ENCODE measurements at places on chromosomes 5 and 9. TPM values are rescaled to one million over a fixed set of nuclear protein-coding genes. Genes with fewer than 3 reads are reported as not detected.
A peak's percentile ranks its signal among the peaks of the same experiment; 100 is the strongest.

GRCh38 chr5:100609594-100609993 lies 74.4 kb downstream of the FAM174A start:
- no peak for DNase-seq

DNA sequence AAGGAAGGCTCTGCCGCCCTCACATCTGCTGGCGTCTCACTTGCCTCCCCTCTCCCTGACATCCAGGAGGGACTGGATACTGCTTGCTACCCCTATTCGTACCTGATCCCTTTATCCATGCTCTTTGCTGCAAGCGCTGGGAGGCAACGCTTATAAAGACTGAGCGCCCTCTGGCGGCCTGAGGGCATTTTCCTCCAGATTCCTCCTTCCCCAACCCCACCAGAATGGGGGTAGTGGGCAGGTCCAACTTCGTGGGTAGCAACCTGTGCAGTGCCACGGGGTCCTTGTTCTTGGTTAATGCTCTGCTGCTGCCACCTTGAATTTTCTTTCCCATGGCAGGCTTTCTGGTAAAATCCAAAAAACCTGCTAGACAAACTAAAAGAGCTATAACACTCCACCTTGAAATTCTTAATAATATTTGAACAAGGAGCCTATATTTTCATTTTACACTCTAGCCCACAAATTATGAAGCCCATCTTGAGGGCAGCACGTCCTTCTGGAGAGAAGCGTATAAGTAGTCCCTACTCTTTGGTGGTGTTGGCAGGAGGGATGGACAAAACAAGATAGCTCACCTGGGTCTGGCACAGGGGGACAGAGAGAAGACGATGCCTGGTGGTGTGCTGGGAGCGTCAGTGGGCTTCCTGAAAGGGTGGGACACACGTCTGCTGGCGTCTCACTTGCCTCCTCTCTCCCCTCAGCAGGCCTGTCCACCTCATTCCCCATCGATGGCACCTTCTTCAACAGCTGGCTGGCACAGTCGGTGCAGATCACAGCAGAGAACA lies 52.5 kb downstream of the JADE2 start:
- DNase-seq = peak; percentile 83

DNA sequence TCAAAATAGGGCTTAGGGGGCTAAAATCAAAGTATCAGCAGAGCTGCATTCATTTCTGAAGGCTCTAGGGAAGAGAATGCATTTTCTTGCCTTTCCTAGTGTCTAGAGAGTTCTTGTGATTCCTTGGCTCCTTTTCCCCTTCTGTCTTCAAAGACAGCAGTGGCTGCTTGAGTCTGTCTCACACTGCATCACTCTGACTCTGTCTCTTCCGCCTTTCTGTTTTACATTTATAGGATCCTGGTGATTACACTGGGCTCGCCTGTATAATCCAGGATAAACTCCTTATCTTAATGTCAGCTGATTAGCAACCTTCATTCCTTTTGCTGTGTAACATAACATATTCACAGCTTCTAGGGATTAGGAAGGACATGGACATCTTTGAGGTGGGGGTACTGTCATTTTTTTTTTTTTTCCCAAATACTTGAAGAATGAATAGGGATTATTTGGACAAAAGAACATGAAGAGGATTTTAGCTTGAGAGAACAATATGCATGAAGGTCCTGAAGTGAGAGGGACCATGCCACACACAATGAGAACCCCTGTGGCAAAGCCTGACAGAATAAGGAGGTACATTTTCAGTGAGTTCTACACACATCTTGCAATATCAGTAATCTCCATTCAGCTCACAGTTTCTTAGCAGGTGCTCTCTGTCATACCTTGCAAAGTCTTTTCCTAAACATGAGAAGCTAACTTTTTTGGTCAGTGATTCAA lies 267.6 kb downstream of the FAM170A start:
- DNase-seq = no peak

- DNase-seq = peak; percentile 74
Observed at GRCh38 chr5:181261320-181262049, 542 bp upstream of the TRIM52 start.

DNA sequence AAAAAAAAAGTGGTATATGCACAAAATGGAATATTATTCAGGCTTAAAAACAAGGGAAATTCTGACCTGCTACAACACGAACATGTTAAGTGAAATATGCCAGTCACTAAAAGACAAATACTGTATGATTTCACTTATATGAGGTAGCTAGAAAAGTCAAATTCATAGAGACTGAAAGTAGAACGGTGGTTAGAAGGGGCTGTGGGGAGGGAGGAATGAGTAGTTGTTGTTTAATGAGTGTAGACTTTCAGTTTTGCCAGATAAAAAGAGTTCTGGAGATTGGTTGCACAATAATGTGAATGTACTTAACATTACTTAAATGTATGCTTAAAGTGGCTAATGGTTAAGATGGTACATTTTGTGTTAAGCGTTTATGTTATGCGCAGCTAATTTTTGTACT lies 79.5 kb upstream of the IL12B start:
- DNase-seq = no peak

DNA sequence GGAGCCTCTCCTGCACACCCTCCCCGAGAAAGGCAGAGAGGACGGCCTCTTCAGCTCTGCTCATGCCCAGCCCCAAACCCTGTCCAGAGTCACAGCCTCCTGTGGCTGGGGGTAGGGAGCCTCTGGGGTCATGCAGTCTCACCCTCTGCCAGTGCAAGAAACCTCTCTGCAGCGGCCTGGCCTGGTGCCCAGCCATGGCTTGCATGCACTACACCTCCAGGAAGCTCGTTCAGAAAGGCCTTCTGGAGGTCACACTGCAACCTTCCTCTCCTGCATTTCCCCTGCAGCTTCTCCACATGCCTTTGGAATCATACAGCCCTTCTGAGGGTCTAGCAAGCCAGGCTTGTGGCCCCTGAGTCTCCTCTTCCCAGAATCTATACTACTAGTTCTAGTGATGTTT lies 17.9 kb downstream of the CSF1R start:
- DNase-seq = peak; percentile 25

GRCh38 chr5:67246108-67246507 lies 49.5 kb upstream of the CD180 start:
- no peak for DNase-seq

- DNase-seq = no peak
Observed at GRCh38 chr5:59554501-59554900, 339.0 kb downstream of the PDE4D start.

DNA sequence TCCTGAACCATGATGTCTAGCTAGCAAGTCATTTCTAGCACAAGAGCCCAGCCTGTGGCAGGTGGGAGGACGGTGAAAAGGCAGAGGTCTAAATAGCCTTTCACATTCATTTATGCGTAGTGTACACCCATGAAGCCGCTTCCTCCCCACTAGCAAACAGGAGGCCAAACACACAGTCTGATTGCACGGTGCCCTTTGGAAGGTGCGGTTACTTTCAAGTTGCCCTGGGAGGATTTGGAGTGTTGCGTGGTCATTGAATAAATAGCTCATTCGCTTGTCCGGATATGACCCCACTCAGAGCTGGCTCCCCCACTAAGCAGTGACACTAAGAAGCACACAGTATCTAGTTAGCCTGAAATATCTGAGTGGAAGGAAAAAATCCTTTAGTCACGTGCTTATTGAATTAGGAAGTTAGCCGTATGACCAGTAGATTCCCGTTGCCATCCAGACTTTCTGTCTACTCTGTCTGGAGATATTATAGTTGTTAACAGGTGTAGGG lies 664 bp upstream of the ARSB start:
- DNase-seq = peak; percentile 54

GRCh38 chr5:124203303-124203702 lies 543.1 kb downstream of the ZNF608 start:
- no peak for DNase-seq

- no peak for DNase-seq
Observed at GRCh38 chr5:138245717-138246116, 28.7 kb downstream of the GFRA3 start.

DNA sequence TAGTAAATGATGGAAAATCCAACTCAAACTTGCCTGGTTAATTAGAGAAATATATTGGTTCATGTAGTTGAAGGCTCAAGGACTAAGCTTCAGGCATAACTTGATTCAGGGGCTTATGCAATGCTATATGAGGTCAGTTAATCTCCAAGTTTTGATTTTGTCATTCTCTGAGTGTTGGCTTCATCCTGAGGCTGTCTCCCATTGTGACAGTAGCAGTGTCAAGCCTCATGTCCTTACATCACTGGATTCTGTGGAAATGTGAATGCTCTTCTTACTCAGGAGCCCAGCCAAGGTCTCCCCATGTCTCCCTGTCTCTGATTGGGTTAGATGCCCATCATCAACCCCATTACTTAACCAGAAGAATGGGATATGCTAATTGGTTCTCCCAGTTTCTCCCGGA lies 44.4 kb upstream of the SNX2 start:
- DNase-seq = no peak

DNA sequence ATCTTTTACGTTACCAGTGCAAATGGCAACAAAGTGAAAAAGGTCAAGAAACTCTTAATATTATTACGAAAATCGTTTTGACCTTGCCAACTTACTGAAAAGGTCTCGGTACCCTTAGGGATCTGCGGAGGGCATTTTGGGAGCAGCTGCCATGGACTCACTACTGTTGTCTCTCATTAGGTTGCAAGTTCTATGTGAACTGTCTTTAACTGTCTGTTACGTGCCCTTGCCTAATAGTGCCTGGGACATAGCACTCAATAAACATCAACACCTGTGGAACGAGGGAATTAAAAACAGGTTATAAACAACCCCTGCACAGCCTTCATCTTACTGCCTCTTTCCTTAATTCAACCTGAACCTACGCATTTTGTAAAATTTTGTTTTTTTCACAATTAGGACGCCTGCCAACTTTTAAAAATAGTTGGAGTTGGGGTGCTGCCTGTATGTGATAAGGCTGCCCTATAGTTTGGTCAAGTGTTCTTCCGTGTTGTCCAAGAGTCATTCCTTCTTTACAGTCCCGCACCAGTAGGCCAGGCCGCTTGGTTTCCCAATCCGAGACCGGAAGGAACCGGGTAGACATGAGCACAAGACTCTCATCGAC lies 527 bp upstream of the SREK1 start:
- DNase-seq = no peak

DNA sequence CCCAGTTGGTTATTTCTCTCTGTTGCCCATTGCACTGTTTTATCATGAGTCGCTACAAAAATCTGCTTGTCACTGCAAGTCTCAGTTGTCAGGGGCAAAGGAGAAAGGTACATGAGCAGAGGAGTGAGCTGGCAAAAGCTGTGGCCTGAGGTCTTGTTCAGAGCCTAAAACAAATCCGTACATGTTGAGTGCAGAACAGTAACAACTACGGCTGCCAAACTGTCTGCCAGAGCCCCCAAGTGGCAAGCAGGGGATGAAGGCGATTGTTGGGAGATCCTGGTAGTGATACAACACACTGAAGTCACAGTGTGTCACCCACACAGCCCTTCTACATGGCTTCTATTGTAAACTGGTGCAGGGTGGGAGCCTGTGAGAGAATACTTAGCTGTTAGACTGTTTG lies 50.9 kb downstream of the BRINP1 start:
- DNase-seq = no peak

DNA sequence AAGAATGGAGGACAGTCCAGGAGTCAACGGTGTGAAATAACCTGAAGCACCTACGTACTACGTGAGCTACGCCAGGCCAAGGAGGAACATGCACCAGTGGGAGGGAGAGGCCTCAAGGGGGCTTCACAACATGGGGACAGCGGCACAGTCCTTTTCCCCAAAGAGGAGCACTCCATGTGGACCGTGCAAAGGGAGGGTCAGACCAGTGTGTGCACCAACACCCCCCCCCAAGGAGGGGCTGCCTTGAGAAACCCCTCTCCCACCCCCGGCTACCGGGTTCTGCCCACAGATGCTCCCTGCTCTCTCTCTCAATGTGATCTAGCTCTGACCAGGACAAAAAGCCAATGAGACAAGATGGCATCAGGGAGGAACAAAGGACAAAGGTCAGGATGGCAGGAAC lies 68.6 kb downstream of the PRRT1B start:
- peak; percentile 40 for DNase-seq

- DNase-seq = no peak
Observed at GRCh38 chr9:127580879-127581475, 31.1 kb upstream of the STXBP1 start.

DNA sequence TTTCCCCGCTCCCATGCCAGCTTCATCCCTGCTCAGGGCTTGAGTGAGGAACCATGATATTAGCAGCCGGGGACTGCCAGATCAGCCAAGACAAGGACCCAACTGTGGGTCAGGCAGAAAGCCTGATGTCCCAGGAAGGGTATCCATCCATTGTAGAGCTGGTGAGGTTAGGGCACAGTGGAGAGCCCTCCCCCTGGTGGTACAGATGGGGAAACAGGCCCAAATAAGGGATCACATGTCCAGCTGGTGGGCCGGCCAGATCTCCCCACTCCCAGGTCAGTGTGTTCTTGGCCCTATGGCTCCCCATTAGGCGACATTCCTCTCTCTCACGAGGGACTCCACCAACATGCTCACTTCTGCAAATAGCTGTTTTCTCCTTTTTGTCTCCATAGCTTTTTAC lies 9.0 kb downstream of the CDX1 start:
- no peak for DNase-seq

- DNase-seq = no peak
Observed at GRCh38 chr9:99582814-99583213, 238.9 kb upstream of the NR4A3 start.

GRCh38 chr9:137977571-137978261 lies 100.1 kb downstream of the CACNA1B start:
- DNase-seq = no peak

Gene KCNV2
- not detected for total RNA-seq

Gene RICTOR
- 46.7 TPM for total RNA-seq

Gene ANKRD55
- total RNA-seq = not detected

Gene FGF1
- 2.5 TPM for total RNA-seq

Gene GFI1B
- total RNA-seq = not detected
